ENCODE measurements at places on chromosomes 13 and 19.
A peak's percentile ranks its signal among the peaks of the same experiment; 100 is the strongest.

- no peak for DNase-seq
Observed at GRCh38 chr13:59609421-59609820, 554.3 kb downstream of the DIAPH3 start.

- no peak for DNase-seq
Observed at GRCh38 chr13:86003029-86003428, 203.8 kb upstream of the SLITRK6 start.

- DNase-seq, result no peak
Observed at GRCh38 chr13:25980255-25980654, 71.6 kb downstream of the SHISA2 start.

GRCh38 chr13:67045357-67045756 is 184.8 kb downstream of the PCDH9 start:
- DNase-seq, result no peak

- no peak for DNase-seq
Observed at GRCh38 chr13:110179116-110179856, 127.7 kb downstream of the COL4A1 start.

- no peak for DNase-seq
Observed at GRCh38 chr13:83100237-83100636, 782.0 kb downstream of the SLITRK1 start.

- DNase-seq, result no peak
Observed at GRCh38 chr19:13623716-13624710, 117.7 kb upstream of the CACNA1A start.

GRCh38 chr19:50823389-50824042 is at the start of gene KLK1:
KLK1 (minus strand) TSS chr19:50823787; CDS start chr19:50823748, 39 bp downstream.
- no peak for DNase-seq

- no peak for DNase-seq
Observed at GRCh38 chr13:106493533-106494220, 41.8 kb downstream of the EFNB2 start.

DNA sequence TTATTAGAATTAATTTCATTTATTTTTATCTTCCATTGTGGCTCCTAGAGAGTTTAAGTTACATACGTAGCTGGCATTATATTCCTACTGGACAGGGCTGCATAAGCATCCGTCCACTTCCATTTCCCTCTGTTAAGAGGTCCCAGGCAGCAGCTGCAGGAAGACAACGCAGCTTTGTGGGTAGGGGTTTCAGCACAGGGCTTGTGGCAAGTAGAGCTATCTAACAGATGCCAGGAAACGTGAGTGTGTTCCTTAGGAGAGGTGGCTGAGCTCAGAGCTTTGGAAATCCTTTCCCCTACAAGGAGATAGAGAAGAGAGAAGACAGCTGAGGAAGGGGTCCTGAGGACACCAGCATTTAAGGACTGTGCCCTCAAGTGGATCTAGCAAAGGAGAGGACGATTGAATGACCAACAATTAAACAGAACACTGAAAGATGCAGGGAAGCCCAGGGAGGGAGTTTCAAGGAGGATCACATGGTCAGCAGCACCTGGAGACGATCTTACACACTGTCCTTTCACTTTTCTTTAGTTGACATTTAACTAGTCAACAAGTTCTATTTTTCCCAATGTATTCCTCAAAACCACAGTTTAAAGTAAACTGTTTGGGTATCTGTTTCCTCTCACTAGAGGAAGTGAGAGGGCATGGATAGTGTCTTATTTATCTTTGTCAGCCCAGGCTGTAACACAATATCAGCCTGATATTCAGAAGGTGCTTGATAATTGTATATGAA is 2.3 kb upstream of the N4BP2L1 start:
- DNase-seq, result no peak

DNA sequence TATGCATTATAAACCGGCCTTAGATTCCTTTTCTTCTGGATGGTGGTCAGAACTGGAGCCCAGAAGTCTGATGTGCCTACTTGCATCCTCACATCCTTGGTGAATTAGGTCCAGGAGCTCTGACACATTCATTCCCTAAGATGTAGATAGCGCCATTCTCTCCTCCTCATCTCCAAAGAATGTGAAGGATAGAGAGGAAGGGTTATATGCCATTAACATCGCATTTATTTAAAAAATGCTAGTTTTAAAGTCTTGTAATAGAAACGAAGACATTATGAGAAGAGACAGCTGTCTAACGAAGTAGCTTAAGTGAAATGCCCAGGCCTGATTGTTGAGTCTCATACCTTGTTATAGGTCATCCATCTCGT is 9.7 kb downstream of the MBNL2 start:
- DNase-seq, result no peak

DNA sequence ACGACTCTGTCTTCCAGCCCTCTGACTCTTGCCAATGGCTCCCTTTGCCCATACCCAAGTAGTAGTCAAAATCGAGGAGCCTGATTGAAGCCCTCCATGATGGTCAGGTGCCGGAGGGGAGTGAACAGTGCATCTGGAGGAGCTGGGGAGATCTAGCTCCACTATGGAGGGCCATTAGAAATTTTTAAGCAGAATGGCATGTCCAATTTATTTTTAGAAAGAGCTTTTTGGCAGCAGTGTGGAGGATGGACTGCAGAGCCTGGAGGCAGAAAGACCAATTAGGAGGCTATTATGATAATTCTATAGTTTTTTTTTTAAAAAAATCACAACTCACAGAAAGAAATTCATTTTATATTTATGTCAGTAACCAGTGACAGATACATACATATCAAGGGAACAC is 92.7 kb upstream of the SLC7A1 start:
- DNase-seq, result no peak

DNA sequence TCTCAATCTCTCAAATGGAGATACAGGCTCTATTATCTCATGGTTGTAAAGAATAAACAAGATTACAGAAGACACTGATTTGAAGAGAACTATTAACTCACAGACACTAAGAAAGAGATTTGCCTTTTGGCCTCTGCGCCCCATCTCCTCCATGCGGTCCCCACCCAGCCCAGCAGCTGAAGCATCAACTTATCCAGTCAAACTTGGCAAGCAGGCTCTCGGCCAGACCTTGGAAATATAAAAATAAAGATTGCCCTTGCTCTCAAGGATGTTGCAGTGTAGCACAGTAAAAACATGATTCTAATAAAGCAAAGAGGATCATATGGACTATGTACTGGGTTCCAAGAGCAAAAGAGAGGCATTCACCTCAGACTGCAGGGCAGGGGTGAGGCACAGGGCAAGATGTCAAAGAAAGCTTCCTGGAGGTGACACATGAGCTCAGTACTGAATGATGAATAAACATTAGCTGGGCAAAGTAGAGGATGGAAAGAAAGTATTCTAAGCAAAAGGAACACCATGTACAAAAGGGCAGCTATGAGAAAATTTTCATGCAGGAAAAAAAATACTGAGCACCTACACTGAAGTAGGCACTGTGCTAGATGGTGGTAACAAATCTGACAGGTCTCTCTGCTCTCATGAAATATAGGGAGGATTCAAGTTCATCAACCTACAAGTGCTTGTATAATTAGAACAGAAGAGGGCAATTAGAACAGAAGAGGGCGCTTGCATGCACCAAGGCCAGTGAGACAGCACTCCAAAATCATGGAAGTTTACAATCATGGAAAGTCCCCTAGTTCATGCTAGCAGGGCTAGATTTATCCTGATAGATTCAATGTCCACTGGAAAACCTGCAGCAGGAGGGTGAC is 85.0 kb downstream of the SACS start:
- no peak for DNase-seq

DNA sequence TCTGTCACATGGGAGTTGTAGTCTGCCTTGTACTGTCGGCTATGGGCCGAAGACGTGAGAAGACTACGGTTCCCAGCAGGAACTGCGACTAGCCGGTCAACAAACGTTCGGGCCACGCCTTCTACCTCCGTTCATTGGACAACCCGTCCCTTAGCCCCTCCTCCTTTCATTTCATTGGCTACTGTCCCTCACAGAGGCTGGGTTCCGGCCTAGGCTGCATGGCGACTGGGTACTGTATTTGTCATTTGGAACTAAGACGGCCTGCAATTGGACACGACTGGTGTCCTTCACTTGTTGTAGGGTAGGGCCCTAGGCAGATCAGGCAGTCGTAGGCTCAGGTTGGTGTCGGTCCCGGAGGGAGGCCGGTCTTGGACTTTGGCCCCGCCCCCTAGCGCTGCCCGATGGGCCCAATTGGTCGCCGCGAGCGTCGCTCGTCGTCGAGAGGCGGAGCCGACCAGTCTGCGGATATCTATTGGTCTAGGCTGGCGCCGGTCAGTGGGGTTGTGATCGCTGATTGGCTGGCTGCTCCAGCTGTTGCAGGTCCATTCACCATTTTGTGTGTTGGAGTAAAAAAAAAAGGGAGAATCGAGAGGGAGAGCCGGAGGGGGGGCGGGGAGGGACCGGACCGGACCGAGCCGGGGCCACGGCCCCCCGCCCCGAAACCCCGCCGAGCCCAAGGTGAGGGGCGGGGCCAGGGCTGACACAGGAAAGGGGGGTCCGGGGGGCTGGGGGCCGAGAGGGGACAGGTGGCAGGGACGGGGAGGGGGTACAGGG is at the start of gene CIC:
TSS of gene CIC (plus strand) at position 549 of the 774 bp plus-strand sequence. CDS start 2,532 bp downstream, outside the sequence.
- peak; percentile 99 for DNase-seq

DNA sequence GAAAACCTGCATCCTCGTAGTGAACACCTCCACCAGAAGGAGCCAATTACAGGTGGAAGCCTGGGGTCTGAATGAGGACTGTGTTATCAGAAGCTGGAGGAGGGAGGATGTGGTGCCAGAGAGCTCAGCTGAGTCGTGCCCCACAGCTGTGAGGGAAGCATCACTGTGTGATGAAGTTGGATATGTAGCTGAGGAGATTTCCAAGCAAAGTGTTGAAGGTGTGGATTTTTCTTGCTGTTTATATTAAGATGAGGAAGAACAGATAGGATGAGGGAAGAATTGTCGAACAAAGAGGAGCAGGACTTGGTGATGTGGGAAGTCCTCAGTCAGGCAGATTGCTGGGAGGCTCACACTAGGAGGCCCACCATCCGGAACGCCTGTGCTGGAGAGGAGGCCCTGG is 4.4 kb downstream of the RAB20 start:
- DNase-seq, result no peak

DNA sequence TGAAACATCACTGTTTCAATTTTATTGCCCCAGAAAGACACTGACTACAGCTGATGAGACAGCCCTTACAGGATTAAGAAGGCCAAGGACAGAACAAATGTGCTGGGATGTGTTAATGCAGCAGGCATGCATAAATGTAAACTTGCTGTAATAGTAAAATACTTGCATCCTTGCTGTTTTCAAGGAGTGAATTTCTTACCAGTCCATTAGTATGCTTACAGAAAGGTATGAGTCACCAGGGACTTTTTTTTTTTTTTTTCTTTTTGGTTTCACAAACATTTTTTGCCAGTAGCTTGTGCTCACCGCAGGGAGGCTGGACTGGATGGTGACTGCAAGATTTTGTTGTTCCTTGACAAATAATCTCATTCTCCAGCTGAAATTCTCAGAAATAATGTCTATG is 55.1 kb downstream of the GPR180 start:
- no peak for DNase-seq

GRCh38 chr13:94209117-94209516 is 270.4 kb downstream of the DCT start:
- no peak for DNase-seq

DNA sequence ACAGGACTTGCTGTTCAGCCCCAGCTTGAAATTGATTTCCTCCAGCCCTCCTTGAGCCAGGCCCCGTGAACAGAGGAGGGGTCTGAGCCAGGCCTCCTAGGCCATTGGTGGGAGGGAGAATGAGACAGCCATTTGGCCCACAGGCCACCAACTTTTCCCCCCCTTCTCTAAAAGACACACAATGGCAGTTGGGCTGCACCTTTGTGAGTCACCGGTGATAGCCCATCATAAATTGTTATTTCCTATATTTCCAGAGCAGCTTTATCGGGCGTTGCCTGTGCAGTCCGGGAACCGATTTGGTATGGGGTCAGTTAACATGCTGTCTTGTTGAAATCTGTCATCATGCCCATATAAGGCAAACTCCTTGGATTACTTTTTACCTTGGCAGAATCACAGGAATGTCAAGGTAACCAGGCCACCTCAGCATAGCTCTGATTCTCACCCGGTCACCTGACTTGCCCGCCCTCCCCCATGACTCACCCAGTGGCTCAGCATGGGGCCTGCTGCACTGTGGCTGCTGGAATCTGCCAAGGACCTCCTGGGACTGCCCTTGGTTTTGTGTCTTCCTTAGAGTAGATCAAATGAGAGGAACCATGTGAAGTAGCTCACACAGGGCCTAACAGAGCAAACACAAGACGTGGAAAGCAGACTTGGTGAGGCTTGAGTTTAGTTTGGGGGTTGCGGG is 36.1 kb downstream of the ACTN4 start:
- DNase-seq, result no peak

GRCh38 chr13:23985839-23986238 is 88.5 kb upstream of the C1QTNF9B start:
- DNase-seq, result no peak

DNA sequence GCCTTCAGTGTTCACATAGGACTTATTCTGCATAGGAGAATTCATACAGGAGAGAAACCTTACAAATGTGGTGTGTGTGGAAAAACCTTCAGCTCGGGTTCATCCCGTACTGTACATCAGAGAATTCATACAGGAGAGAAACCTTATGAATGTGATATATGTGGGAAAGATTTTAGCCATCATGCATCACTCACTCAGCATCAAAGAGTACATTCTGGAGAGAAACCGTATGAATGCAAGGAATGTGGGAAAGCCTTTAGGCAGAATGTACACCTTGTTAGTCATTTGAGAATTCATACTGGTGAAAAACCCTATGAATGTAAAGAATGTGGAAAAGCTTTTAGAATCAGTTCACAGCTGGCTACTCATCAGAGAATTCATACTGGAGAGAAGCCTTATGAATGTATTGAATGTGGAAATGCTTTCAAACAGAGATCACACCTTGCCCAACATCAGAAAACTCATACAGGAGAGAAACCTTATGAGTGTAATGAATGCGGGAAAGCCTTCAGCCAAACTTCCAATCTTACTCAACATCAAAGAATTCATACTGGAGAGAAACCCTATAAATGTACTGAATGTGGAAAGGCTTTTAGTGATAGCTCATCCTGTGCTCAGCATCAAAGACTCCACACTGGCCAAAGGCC is 13.4 kb upstream of the ZFP28 start:
- DNase-seq, result no peak

- no peak for DNase-seq
Observed at GRCh38 chr19:15846923-15847322, 31.5 kb upstream of the OR10H1 start.

DNA sequence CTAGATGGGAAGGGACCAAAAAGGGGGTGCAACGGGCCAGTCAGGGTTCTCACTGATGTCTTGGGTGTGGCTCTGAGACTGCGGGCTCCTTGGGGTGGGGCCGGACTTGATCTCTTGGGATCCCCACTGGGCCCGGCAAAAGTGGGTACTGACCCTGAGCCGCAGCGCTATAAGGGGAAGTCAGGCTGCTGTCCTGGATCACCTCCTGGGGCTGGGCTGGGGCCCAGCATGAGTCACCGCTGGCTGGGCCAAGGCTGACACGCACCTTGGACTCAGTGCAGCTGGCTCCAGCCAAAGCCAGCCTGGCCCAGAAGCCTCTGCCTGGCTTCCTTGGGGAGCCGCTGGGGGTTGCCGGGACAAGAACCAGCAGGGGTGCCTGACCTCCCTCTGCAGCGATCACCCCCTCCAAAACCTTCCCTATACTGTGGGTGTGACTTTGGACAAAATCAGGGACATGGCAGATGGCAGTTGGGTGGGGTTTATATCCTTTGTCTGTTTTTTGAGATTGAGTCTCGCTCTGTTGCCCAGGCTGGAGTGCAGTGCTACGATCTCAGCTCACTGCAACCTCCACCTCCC is 617 bp upstream of the IQCN start:
- peak; percentile 76 for DNase-seq

GRCh38 chr13:100203696-100204367 is 114.9 kb downstream of the PCCA start:
- no peak for DNase-seq

All from tibial nerve (tissue), 4 donors.